ENCODE measurements at places on chromosomes 16 and 17.

GRCh38 chr17:39754958-39755553 is 17.3 kb downstream of the GRB7 start:
- no peak for DNase-seq

- DNase-seq, result no peak
These were observed 85.3 kb upstream of the NSRP1 start for GRCh38 chr17:30031214-30031869.

DNA sequence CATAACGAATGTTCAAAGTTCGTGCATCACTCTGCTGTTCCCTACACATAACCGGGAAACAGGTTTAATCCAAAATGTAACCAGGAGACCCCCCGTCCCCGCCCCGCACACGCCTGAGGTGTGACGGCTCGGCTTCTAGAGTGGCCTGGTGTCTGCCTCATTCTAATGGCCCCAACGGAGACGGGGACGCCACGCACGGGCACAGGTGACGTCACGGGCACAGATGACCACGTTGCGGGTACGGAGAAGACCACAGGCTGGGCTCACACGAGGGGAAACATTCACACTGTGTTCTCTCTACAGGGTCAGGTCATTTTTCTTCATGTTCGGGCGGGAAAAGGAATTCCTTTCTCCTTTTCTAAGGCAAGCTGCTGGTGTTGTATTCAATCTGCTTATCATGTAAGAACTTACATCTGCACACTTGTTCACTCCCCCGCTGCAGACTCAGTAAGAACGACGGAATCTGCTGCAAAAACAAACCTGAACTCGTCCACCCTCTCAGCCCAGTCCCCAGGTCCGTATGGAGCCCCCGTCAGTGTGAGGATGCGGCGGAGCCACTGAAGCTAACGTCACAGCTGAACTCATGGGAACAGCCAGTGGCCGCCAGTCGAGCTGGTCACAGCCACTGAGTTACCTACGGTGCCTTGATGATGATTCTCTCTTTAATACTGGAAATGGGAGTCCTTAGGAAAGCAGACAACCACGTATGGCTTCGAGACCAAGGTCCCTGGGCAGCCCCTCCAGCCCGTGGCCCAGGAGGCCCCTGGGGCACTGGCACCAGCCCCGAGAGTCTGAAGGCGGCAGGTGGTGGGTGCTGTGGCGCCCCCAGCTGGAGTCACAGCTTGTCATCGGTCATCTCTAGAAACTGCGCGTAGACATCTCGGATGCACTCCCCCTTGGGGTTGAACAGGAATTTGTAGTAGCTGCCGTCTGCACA is 32.9 kb downstream of the WDR45B start:
- no peak for DNase-seq

GRCh38 chr16:87376660-87377059 is 6.9 kb downstream of the FBXO31 start:
- no peak for DNase-seq

DNA sequence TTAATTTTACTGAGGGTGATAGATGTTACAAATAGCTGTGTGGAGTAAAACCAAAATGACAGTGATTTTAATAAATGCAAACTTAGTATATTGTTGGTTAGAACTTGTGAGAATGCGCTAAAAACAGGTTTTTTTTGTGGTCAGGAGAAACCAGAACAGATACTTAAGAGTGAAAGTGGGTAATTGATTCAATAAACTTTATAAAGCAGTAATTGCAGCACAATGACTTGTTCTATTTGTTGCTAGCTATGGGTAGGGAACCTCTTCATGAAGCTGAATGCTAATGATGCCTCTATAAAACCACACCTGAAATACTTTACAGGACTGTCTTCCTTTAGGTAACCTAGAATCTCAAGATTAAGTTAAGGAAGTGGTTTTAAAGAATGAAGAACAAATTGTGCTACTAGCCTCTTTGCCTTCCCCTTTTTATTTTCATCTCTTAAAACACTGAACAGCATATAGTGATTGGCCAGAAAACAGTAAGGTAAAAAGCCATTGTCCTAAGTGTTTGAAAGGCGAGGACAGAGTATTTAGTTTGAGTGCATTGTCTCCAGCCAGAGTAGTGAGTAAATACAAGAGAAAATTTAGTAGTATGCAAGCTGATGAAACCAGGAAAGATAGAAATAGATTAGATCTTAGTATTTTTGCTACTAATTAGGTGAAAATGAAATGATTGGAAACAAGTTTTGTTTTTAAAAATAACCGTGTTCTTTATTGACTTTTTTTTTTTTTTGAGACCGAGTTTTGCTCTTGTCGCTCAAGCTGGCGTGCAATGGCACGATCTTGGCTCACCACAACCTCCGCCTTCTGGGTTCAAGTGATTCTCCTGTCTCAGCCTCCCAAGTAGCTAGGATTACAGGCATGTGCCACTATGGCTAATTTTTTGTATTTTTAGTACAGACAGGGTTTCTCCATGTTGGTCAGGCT is 6.0 kb downstream of the GGNBP2 start:
- DNase-seq, result no peak

DNA sequence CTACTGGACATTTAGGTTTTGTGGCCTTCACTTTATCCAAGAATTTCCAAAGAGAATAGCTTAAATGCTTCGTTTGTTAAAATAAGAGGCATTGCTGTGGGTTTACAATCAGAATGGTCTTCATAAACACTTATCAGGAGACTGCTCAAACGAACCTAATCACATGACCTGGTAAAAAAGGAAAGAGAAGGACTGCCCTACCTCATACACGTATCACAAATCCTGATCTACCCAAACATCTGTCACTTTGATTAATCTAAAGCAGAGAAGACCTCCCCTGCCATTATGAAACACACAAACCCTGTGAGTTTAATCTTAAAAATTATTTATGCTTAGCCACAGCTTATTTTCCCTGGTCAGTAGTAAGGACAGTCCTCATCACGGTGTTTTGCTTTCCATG is 76.6 kb downstream of the PARN start:
- DNase-seq, result no peak

- no peak for DNase-seq
These were observed 5.0 kb downstream of the CTF1 start for GRCh38 chr16:30901201-30902028.

GRCh38 chr17:39617446-39618245 is 9.1 kb upstream of the PPP1R1B start:
- DNase-seq, result no peak

GRCh38 chr17:3985846-3986245 is 21.6 kb upstream of the ATP2A3 start:
- no peak for DNase-seq

DNA sequence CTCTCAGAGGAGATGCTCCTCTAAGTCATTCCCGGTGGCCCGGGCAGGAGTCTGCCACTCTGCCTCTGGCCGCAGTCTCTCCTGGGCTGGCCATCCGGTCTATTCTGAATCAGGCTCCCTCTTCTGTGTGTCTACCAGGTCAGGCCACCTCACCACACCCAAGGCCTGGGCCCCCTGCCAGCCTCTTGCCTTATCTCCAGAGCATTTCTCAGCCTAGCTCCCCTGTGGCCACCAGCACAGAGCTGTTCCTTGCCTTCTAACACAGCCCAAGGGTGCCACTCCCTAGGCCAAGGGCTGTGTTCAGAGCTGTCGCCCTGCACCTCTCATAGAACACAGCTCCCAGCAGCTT is 55.3 kb downstream of the MYO18A start:
- no peak for DNase-seq

- no peak for DNase-seq
These were observed 77.1 kb downstream of the MMD start for GRCh38 chr17:55344514-55344997.

DNA sequence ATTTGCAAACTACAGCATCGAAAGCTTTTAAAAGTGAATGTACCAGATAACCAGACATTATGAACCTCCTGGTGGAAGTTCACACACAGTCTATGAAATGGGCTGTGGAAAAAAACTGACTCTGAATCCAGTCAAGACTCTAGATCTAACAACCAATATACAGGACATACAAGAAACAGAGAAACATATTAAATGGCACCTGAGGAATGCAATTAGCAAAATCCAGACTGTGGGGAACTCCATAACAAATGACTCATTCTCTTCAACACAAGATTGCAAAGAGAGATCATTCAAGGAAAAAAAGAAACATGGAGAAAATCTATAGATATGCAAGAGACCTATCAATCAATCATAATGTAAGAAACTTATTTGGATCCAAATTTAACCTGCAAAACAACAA is 119.0 kb downstream of the MYO1D start:
- no peak for DNase-seq

DNA sequence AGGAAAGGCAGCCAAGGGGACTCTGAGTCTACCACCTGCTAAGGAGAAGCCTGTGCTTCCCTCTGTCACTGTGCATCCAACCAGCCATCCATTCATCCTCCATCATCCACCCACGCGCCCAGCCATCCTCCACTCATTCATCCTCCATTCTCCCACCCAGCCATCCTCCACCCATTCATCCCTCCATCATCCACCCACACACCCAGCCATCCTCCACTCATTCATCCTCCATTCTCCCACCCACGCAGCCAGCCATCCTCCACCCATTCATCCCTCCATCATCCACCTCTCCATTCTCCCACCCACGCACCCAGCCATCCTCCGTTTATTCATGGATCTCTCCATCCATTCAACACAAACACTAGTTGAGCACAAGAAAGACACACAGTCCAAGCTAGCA is 74.1 kb downstream of the COG7 start:
- DNase-seq, result no peak

DNA sequence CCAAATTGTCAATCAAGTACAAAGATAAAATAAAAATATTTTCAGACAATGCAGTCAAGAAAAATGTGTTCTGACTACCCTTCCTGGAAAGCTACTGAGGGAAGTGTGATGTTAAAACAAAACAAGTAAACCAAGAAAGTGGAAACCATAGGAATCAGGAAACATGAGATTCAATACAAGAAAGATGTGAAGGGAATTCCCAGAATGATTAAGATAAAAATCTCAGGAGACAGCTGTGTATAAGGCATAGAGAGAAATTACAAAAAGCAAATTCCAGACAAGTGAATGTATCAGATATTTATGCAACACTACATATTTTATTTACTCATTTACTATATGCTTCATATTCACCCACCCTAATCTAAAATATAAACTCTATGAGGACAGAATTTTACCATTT is 32.2 kb downstream of the TRIM37 start:
- DNase-seq, result no peak

DNA sequence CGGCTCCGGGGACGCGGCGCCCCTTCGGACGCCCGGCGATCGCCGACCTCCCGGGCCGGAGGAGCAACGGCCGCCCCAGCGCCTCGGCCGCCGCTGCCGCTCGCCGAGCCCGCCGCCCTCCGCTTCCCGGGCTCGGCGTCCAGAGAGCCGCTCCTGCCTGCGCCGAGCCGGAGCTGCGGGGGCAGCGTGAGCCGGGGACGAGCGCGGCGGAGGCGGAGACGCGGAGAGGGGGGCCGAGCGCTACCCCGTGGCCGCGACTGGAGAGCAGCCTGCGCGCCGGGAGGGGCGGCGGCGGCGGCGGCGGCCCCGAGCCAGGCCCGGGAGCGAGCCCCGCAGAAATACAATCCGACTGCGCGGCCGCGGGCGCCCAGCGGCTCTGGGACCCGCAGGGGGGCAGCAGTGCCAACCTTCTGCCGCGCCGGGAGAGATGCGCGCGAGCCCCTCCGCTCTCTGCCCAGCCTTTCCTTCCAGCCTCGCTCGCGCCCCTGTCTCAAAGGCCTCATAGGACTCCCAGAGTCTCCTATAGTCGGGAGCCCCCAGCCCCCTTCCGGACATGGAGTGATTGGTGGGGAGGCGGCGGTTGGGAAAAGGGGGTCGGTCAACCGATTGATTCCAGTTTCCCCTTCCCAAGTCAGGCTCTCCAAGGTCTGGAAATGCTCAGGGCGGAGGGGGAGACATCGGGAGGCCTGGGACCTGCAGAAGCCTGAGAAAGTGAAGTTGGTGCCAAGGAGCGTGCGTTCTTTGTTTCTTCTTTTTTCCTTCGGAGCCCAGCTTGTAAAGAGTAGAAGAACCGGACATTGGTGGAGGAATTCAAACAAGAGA is 1.0 kb upstream of the SDK2 start:
- DNase-seq, result peak; percentile 71

DNA sequence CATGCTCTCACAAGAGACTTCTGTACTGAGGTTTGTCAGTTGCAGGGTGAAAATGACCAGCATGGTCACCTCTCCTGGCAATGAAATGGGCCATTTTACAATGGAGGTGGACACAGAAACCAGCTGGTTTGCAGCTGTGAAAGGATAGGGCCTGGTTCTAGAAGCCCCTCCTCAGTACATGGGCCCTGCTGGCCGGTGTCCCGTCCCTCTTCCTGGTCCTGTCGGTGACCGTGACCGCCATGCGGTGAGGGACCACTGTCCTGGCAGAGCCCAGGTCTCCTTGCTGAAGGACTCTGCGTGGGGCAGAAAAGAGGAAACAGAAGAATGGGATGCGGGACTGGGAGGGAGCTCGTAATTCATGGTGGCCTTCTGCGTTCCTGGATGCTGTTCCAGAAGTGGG is 76.0 kb upstream of the ZNF423 start:
- no peak for DNase-seq

DNA sequence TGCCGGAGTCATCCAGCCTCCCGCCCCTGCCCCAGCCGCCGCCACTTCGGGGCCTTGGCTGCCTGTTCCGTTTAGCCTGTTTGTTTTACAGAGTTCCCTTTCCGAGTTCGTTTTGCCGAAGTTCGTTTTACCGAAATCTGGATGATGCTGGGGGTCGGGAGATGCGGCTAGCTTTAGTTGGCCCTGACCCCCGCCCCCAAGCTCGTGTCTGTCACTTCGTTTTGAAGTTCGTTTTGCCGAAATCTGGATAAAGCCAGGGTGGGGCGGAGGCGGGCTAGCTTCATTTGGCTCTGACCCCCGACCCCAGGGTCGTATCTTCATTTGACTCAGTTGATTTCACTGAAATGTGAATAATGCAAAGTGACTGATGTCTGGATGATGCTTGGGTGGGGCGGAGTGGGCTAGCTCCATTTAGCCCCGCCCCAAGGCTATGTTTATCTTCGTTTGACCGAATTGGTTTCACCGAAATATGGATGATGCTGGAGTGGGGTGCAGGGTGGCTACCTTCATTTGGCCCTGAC is 591 bp downstream of the PSMD7 start:
- no peak for DNase-seq

- DNase-seq, result no peak
These were observed 13.6 kb downstream of the TMEM98 start for GRCh38 chr17:32941419-32942032.

GRCh38 chr17:69962436-69962995 is 112.5 kb upstream of the KCNJ16 start:
- DNase-seq, result no peak

DNA sequence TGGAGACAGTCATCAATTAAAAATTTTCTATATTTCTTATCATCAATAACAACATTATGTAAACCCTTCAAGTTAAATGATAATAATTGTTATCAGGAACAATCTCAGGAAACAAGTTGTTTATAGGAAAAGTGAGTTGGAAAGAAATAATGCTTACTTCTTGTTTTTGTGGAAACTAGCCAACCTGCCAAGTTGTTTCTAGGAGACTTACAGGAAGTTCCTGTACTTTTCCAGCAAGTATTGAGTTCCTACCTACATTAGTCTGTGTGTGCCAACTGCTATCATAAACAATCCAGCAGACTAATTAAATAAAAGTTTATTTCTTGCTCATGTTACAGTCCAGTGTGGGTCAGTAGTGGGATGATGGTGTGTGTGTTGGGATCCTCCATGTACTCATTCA is 1.6 kb upstream of the CCL14 start:
- DNase-seq, result no peak

GRCh38 chr16:14106457-14106856 is 35.3 kb downstream of the MRTFB start:
- no peak for DNase-seq

- peak; percentile 91 for DNase-seq
These were observed at the start of gene TENT4B for GRCh38 chr16:50152807-50153595. TSS of gene TENT4B (plus strand) at chr16:50153306. CDS start at chr16:50153622, 316 bp downstream.

- DNase-seq, result no peak
These were observed 44.4 kb downstream of the CLEC19A start for GRCh38 chr16:19329932-19330331.

GRCh38 chr16:4686497-4687210 is 6.7 kb upstream of the NUDT16L1 start:
- DNase-seq, result no peak

All from hippocampal formation (tissue), 2 donors.